ENCODE measurements at places on chromosomes 13 and 19.

DNA sequence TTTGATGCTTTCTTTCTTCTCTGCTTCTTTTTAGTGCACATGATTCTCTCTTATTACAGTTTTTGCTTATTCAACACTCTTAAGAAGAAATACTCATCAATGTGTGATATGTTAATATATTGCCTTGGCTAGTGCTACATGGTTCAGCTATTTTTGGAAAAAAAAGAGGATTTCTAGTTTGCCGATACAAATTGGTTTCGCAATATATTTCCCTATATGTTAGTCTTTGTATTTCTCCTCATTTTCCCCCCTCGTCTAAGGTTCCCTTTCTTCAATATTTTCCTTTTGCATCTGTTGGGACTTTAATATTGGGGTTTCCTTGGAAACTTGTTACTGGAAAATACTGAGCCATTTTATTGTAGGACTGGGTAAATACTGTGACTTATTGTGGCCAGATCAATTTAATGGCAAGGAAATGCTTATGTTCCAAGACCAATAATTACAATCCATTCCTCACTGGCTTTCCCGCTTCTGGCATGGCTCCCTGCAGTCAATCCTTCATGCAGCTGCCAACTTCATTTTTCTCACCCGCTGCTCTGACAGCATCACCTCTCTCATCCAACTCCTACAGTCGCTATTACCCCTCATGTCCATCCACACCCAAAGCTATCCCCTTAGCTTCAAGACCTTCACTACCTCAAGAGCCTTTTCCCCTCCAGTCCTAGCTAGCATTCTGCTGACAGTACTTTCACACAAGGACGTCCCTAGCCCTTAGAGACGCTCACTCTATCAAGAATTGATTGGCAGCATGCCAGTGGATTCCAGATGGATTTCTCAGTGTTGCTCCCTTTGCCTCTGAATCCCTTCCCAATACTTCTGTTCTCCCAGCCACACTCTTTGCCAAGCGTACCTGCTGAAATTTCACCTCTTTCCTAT, 280.1 kb upstream of the TMTC4 start:
- DNase-seq, result no peak

GRCh38 chr19:15866636-15867035, 31.2 kb downstream of the CYP4F2 start:
- no peak for DNase-seq

- DNase-seq, result no peak
Observed at GRCh38 chr13:101327871-101328270, 88.4 kb downstream of the NALCN start.

DNA sequence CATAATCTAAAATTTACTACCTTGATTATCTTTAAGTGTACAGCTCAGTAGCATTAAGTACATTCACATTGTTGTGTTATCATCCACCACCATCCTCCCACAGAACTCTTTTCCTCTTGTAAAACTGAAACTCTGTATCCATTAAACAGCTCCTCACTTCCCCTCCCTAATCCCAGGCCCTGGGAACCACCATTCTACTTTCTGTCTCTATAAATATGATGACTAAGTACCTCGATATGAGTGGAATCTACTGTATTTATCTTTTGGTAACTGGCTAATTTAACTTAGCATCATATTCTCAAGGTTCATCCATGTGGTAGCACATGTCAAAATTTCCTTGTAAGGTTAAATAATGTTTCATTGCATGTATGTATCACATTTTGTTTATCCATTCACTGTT, 49.0 kb upstream of the POMP start:
- DNase-seq, result no peak

GRCh38 chr19:7871437-7872305, 2.5 kb downstream of the PRR36 start:
- peak; percentile 76 for DNase-seq

GRCh38 chr13:109979228-109979627, 192.8 kb upstream of the IRS2 start:
- no peak for DNase-seq

DNA sequence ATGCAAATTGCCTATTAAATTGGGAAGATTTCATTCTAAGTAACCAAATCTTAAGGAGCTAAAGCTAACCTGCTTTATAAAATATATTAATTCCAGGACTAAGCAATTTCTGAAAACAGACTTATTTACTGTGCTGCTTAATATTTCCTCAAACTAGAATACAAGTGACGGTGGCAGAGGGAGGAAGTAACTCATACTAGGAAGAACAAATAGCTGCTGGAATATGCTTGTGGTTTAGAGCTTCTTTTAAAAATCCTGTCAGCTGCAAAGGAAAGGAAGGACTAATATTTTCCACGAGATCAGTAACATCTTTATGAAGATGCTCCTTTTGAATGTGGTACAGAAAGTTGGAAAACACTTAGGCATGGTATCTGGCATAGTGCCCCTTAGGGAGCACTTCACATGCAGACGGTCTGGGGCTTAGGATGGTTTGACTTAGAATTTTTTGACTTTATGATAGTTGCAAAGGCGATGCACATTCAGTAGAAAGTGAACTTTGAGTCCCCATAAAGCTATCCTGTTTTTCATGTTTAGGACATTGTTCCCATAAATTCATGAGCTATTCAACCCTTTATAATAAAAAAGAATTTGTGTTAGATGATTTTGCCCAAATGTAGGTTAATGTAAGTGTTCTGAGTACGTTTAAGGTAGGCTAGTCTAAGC, 3.4 kb upstream of the HNRNPA1L2 start:
- DNase-seq, result no peak

GRCh38 chr19:1690699-1691307, 38.4 kb upstream of the TCF3 start:
- DNase-seq, result peak; percentile 12

- no peak for DNase-seq
Observed at GRCh38 chr13:27965343-27965739, 3.8 kb downstream of the CDX2 start.

- no peak for DNase-seq
Observed at GRCh38 chr13:62305756-62306155, 890.1 kb upstream of the PCDH20 start.

DNA sequence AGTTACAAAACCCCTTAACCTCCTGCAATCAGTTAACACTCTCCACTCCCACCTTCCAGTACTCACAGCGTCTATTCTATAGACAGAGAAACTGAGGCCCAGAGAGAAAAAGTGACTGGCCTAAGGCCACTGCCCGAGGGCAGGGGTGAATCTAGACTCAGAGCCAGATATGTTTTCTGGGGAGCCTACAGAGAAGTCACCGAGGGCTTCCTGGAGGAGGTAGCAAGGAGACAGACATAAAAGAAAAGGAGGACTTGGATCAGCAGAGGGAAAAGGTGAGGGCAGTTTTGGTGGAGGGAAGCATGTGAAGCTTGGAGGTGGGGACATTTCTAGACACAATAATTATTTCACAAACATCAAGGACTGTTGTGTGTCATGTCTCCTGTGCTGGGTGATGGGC, 1.6 kb upstream of the COMP start:
- DNase-seq, result no peak

DNA sequence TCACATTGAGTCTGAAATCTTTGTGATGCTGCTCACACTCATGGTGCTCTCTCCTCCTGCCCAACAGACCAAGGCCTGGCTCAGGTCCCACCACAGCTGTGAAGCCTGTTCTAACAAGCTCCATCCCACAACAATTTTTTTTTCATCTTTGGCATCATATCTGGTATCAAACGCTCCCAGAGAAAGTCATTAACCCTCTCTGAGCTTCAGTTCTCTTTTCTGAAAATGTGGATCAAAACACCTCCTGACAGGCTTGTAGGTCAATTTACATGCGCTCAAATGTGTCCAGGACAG, 224.4 kb downstream of the LACC1 start:
- no peak for DNase-seq

DNA sequence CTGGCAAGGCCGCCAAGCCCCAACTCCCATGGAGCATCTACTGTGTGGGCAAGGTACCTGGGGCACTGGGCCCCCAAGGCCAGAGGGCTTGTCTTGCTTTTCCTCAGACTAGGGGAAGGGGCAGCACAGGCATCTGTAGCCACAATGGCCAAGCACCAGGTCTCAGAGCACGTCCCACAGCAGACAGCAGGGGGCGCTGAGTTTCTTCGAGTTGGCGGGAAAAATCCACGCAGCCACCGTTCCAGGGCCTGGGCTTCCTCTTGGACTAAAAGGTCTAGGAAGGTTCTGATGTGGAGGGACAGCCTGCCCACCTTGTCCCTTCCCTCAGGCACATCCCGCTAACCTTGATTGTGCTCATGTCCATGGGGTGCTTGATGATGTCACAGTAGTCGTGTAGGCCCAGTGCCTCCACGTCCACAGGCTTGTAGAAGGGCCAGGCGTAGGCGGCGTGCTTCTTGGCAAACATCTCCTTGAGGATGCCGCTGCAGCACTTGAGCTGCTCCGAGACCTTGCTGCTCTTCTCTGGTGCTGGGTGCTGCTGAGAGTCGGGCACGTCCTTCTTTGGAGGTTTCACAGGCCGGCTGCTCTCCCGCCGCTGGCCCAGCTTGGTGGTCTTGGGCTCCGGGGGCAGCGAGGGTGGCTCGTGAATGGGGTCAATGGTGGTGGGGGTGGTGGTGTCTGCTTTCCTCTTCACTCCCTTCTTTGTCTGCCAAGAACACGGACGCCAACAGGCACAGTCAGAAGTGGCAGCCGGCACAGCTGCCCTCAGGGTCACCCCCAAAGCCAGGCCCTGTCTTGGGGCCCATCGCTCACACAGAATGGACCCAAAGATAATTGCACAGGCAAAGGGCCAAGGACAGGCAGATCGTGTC, 32.0 kb upstream of the EPHX3 start:
- DNase-seq, result peak; percentile 53

- no peak for DNase-seq
Observed at GRCh38 chr13:74191410-74191809, 57.2 kb upstream of the KLF12 start.

DNA sequence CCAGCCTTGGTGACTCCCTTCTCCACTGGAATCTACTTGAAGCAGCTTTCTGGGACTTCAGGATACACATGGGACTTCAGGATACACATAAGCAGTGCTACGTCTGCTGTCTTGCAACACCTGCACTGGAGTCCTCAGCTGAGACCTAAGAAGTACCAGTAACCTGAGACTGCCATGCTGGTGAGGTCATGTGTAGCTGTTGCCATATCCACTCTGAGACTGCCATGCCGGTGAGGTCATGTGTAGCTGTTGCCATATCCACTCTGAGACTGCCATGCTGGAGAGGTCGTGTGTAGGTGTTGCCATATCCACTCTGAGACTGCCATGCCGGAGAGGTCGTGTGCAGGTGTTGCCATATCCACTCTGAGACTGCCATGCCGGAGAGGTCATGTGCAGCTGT, 937.9 kb downstream of the EFNB2 start:
- DNase-seq, result no peak

DNA sequence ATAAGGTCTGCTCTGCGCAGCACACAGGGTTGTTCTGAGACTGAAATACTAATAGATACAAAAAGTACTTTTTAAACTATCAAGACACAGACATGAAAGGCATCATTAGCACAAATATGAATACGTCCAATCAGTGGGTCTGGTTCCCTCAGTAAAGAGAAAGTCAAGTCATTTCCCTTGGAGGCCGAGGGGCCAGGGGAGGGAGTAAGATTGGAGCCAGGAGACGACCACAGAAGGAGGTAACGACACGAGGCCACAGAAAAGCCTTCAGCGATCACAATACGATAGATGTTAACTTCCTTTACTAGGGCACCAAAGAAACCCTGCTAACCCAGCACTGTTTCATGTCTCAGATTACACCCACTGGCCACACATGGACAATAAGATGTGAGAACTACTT, 5.3 kb downstream of the CARS2 start:
- no peak for DNase-seq

DNA sequence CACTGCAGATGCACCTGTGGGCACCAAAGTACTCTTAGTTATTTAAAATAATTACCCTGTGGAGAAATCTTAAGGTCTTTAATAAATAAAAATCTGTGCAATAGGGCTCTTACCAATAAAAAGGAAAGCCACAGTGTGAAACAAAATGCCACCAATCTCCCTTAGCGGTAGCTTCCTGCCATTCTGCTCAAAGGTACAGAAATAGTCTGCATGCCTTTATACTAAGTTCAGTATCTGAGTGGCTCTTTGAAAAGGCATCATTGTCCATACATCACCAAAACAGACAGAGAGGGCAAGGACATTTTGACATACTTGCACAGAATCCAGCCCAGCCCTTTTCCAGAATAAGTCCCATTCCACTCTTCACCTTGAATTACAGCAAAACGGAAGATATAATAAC, 161.0 kb downstream of the KLF12 start:
- no peak for DNase-seq

DNA sequence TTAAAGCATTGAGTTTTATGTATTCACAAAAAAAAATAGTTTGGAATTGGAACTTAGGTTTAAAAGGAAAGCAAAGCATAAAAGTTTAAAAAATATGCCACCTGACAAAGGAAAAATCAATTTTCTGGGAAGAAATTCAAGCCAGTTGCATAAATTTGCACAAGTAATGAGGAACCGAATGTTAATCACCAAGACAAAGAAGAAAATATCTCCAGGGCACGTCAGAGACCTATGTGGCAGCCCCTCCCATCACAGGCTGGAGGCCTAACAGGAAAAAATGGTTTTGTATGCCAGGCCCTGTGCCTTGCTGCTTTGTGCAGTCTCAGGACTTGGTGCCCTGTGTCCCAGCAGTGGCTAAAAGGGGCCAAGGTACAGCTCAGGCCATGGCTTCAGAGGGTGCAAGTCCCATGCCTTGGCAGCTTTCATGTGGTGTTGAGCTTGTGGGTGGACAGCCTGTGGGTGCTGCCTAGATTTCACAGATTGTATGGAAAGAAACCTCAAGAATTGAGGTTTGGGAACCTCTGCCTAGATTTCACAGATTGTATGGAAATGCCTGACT, 767.2 kb upstream of the SLC10A2 start:
- DNase-seq, result no peak

GRCh38 chr13:97223711-97224541, 1.8 kb downstream of the MBNL2 start:
- peak; percentile 57 for DNase-seq

DNA sequence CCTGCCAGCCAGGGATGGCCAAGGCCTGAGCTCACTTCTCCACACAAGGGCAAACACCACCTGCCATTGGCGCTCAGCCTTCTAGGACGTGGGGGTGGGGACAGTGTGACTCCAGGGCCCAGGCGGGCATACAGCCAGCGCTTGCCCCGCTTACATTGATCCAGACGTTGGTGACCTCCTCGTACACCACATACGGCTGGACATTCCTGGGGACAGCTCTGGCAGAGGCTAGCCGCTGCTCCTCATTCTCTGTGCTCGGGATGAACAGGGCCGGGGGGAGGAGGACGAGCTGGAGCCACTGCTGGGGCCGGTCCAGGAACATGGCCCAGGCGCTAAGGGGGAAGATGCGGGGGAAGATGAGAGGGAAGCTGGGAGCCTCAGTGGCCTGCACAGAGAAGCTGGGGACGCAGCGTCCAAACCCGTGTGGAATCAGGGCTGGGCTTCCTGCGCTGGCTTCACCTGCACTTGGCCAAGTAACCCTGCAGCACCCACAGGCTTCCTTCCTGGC, 25.1 kb upstream of the MYDGF start:
- no peak for DNase-seq

Data from thyroid gland (tissue), 4 donors.